Activated CD8-positive, alpha-beta memory T cell treated with anti-CD3 and anti-CD28 coated beads for 48 hours (primary cell): ENCODE measurements at places on chromosomes 5 and 9.

DNA sequence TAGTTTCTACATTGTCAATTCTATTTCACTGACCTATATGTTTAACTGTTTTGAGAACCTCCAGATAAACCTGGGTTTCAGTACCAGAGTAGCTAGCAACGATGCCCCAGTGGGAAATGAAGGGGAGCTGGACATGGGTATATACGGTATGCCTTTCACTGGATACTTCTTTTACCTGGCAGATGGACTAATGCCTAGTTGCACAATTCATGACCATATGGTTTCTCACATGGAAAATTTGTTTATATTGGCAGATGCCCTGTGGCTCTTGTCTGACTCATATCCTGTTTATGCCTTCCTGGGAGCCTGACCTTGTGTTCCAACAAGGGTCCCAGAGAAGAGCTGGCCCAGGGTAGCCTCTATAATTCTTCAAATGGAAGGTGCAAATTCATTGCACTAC is 144.1 kb downstream of the MAT2B start:
- no peak for DNase-seq

DNA sequence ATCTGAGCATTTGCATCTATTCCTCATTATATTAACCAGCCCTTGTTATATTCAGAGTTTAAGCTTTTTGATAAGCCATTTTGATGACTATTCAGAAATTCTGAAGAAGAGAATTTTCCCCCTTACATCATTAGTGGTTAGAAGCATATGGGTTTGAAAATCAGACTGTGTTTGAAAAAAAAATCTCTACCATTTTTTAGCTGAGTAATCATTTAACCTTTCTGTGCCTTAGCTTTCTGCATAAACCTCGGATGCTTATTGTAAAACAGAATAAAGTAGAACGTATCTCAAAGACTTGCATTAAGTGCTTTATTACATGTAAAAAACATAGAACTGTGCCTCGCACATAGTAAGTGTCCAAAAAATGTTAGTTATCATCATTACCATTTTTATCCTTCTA is 278.6 kb downstream of the RFX3 start:
- no peak for DNase-seq

- no peak for DNase-seq
Observed at GRCh38 chr9:69236188-69236587, 62.1 kb downstream of the TJP2 start.

DNA sequence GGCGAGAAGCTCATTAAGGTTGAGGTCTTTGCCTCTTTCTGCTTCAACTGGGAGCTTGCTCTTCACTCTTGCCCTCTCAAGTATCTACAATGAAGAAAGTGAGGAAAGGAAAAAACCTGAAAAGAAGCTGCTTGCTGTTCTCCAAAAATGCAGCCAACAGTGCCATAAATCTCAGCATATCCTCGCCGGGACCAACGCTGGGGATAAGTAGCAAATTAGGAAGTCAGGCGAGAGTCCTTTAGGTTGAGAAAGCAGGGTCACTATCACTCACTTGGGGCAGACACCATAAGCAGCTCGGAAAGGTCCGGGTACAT is 399 bp downstream of the NUP155 start:
- no peak for DNase-seq

DNA sequence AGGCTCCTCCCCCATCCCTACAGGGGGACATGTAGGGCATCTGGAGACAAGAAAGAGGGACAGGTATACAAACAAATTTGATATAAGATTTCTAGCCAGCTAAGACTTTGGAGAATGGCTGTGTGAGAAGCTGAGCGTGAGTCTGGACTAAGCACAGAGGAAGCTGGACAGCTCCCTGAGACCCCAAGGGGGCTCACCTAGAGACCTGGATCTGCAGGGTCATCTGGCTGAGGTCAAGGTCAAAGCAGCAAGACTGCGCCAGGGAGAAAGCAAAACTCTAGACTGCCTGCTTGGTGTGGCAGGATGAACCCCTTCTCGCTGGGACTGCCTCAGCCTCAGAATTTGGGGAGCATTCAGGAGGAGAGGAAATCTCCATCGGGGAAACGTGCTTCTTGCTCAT is 8.0 kb upstream of the GSN start:
- no peak for DNase-seq

DNA sequence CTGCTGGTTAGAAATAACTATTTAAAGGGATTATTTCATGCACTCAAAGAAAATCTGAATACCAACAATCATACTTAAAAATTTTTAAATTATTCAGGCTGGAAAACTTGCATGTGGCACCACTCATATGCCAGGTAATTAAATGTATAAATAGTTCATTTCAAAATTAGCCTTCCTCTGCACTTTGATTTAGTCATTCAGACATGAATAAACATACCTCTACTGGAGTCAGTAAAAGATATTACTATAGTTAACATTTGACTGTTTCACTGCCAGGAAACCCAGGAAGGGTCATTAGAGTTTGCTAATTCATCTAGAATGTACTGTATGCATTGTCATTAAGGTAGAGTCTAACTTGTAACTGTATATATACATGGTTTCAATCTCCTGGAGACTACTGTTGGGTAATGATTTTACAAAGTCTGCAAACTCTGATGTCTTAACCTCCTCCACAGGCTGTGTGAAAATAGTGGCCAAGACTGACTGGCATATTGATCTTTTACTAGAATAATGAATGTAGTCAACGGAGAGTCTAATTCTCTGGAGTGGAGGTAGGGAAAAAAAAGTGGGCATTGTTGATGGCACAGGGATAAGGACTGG is 43.7 kb downstream of the TEX10 start:
- DNase-seq = no peak

DNA sequence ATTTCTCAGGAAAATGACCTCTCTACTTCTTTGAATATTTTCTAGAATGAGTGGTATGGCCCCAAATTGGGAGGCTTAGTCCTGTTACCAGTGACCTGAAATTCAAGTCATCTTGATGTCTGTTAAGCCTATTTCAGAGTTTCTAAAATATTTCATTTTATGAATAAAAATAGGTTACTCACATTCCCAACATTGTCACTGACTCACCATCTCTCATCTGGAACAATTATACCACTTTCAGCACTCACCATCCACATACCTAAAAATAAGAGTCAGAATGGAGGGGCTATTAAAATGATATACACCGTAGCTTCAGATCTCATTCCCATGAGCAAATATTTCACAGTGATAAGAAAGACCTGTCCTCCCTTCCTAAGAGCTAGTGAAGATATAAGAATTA is 71.8 kb downstream of the KIAA1958 start:
- no peak for DNase-seq
